ENCODE measurements at places on chromosomes 7 and 10.

DNA sequence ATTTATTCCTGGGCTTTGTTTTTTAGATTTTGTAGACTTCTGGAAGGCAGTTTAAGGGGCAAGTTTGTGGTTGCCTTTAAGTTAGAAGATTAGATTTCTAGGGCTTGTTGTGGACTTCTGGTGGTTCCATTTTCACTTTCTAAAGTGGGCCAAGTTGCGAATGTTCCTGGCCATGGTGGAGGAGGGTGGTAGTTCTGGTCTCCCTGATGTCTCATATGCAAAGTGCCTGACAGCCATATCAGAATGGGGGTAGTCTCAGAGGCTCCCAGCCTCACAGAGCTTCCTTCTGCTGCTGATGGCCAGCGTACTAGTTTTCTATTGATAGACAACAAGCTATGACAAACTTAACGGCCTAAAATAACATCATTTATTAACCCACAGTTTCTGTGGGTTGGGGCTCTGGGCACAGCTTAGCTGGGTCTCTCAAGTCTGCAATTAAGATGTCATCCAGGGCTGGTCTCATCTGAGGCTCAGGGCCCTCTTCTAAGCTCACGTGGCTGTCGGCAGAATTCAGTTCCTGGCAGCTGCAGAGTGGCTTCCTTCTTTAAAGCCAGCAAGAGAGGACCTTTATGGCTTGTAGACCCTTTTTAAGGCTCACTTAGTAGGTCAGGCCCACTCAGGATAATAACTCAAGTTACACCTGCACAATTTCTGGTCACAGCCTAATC, 44.8 kb downstream of the BMPER start:
- DNase-seq, result no peak

DNA sequence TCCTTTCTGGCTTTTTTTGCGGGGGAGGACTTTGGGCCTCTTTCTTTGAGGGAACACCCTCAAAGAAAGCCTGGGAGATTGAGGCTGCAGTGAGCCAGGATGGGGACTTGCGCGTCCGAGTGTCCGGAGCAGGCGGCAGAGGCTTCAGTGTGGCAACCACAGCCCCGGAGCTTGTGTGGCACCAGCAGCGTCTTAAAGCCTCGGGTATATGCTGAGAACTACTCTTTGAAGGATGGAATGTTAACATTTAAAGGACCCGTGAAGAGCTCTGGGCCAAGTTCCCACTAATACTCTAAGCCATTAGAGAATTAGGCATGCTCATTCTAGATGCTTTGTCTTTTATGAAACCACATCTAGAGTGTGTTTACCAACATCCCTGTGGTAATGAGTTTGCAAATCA, 168.2 kb downstream of the SEPTIN7 start:
- DNase-seq, result no peak

DNA sequence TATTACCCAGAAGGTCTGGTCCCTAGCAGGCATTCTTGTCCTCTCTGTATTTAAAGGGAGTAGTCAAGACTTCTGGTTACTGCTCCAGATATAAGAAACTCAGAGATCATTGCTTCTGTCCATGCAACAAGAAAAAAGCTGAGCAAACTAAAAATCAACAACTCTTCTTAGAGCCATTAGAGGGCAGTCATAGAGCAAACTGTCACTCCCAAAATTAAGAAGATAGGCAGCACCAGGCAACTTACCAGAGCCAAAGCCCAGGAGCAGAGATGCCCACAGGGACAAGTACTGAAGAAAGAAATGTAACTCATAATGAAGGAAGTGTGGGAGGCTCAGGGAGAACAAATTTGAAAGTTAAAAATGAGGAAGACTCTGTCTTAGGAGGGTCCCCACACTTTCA, 472.9 kb upstream of the COBL start:
- peak; percentile 35 for DNase-seq

GRCh38 chr7:116218051-116218645, 7.8 kb downstream of the TES start:
- DNase-seq, result no peak

DNA sequence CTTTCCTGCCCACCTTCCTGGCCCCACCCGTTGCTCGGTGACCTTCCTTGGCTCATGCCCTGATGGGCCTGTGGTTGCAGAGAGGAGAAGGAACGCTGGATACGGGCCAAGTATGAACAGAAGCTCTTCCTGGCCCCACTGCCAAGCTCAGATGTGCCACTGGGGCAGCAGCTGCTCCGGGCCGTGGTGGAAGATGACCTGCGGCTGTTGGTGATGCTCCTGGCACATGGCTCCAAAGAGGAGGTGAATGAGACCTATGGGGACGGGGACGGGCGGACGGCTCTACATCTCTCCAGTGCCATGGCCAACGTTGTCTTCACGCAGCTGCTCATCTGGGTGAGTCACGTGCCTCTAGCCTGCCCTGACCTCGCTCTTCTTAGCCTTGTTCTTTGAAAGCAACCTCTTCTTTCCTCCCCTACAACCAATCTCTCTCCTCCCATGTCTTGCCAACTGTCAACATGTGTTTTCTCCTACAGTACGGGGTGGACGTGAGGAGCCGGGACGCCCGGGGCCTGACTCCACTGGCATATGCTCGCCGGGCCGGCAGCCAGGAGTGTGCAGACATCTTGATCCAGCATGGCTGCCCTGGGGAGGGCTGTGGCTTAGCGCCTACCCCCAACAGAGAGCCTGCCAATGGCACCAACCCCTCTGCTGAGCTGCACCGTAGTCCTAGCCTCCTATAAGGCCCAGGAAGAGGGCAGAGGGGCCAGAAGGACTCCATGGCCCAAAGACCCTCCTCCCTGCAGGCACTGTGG, 24.1 kb downstream of the GBX1 start:
- no peak for DNase-seq

DNA sequence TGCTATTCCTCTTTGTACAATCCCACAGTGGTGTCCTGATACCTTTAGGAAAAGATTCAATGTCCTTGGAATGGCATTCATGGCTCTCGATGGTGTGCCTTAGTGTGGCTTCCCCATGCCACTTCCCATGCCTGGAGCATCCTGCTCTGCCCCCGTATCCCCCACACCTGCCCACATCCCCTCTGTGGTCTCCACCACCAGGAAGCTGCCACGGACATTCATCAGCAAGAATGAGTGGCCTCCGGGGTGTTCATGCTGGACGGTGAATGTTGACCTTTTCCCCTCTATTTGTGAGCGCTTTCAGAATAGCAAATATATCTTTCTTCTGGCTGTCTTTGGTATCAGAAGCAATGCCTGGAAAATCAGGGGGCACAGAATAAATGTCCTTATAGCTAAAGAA, 262.0 kb upstream of the NRP1 start:
- DNase-seq, result no peak

GRCh38 chr7:916291-916941, 38.1 kb downstream of the ADAP1 start:
- peak; percentile 82 for DNase-seq

- DNase-seq, result no peak
Observed at GRCh38 chr7:140245611-140246105, 68.9 kb upstream of the KDM7A start.

- DNase-seq, result no peak
Observed at GRCh38 chr10:92757711-92758104, 68.0 kb downstream of the HHEX start.

GRCh38 chr10:24681572-24682088, 42.1 kb downstream of the ARHGAP21 start:
- DNase-seq, result no peak

DNA sequence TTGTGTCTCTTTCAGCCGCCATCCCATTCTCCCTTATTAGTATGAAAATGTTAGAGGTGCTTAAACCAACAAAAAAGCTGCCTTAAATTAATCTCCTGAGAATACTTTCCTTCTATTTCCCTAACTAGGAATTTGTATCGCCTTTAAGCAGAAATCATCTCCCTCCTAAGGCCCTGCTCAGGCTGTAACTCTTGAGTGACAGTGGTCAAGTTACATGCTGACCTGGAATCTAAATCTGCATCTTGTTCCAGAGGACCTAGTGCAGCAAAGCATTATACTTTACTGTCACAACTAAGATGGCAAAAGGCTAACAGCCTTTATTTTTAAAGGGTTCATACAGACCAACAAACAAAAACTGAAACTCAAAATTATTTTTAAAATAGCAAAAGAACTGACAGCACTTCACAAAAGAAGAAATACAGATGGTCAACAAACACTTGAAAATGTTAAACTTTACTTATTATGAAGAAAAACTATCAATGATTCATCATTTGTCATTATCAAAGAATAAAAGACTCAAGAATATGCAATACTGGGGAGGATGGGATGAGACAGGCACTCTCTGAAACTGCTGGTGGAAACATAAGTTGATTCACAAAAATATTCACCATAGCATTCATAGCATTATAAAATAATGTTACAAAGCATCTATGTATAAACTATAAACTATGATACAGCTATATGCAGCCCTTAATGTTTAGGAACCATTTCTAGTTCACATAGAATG, 11.0 kb downstream of the CYREN start:
- no peak for DNase-seq

DNA sequence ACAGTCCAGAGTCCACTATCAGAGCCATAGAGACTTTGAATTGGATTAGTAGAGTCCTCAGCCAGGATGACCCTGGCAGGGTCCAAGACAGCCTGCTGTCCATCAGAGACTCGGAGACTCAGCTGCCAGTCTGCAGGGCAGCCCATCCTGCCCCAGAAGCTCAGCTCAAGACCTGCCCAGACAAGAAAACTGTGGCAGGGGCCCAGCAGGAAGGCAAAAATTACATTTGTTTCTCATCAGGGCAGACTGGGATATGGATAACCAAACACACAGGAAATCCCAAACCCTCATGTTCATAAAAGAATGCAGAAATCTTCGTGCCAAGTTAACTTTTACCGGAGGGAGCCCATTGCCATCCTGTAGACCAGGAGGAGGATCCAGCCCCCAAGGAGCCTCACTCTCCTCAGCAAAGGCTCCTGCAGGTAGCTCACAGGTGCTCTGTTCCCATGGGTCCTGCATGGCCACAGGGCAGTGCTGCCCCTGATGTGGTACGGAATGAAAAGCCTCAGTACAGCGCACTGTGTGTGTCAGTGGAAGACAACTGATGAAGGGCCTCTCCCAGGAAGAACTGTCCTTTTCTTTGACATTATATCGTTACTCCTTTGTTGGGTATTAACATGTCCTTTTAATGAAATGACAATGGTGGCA, 222.2 kb downstream of the KCNMA1 start:
- DNase-seq, result no peak

DNA sequence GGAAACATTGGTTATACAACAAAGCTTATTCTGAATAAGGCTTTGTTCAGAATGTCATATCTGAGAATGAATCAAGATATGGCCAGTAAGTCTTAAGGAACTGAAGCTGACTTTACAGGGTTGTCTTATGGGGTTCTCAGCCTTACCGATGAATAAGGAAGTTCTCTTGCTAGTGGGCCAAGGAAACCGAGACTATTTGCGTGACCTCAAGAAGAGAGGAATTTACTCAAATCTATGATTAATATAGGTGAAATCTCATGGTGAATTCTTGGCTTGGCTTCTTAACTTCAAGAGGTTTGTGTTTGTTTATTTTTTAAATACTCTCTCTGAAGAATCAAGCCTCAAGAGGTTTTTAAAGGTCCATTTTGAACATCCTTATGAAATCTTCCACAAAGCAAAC, 4.7 kb upstream of the MRLN start:
- DNase-seq, result no peak

DNA sequence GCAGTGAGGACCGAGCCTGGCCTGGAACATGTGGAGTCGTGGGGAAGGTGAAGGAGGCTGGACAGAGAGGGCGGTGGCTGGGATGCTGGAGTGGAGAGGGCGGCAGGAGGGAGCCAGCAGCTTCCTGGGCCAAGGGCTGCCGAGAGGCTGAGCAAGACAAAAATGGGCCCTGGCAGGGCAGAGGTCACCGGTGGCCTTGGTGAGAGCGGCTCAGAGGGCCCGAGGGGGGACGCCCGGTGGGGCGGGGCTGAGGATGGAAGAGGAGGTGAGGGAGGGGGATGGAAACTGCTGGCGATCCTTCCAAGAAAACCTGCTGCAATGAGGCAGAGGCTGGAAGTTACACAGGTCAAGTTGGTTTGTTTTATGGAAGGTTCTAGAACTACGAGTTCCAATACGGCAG, 69.5 kb downstream of the ELFN1 start:
- DNase-seq, result no peak

- DNase-seq, result no peak
Observed at GRCh38 chr10:102280397-102281101, 35.2 kb downstream of the GBF1 start.

- peak; percentile 8 for DNase-seq
Observed at GRCh38 chr10:86652361-86653202, 1.8 kb upstream of the OPN4 start.

- no peak for DNase-seq
Observed at GRCh38 chr10:129170812-129171211, 296.2 kb upstream of the MGMT start.

DNA sequence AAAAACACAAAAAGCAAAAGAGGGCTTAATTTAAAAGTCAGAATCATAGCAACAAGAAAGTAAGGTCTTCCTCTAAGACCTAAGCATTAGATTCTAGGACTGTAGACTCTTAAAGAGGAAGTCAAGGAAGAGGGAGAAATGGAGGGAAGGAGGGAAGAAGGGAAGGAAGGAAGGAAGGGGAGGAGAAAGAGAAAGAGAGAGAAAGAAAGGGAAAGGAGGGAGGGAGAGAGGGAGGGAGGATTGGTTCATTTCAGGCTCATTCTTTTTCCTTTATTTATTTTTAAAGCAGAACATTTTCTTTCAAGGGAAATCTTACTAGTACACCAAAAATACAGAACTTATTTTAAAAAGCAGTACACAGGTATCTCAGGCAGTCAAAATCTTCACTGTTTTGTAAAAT, 81.1 kb downstream of the DLG5 start:
- no peak for DNase-seq

GRCh38 chr10:30079408-30079807, 20.0 kb upstream of the JCAD start:
- no peak for DNase-seq

GRCh38 chr10:11746883-11747539, 4.8 kb downstream of the ECHDC3 start:
- DNase-seq, result no peak

GRCh38 chr10:20089879-20090278, 273.6 kb downstream of the PLXDC2 start:
- DNase-seq, result no peak

- no peak for DNase-seq
Observed at GRCh38 chr10:72552857-72553256, 73.0 kb downstream of the MICU1 start.

- DNase-seq, result peak; percentile 4
Observed at GRCh38 chr10:17655567-17656146, 11.7 kb downstream of the STAM start.

GRCh38 chr7:130468612-130469011, 23.3 kb upstream of the MEST start:
- DNase-seq, result no peak

- DNase-seq, result no peak
Observed at GRCh38 chr7:14197280-14197679, 207.8 kb upstream of the ETV1 start.

- no peak for DNase-seq
Observed at GRCh38 chr7:43104874-43105520, 7.5 kb upstream of the HECW1 start.

GRCh38 chr7:141792526-141792925, 2.5 kb downstream of the TAS2R5 start:
- no peak for DNase-seq

GRCh38 chr7:139427788-139428187, 55.7 kb downstream of the KLRG2 start:
- DNase-seq, result no peak

Measured in SK-N-DZ (cell line).